ENCODE measurements at places on chromosomes 5 and 9.

DNA sequence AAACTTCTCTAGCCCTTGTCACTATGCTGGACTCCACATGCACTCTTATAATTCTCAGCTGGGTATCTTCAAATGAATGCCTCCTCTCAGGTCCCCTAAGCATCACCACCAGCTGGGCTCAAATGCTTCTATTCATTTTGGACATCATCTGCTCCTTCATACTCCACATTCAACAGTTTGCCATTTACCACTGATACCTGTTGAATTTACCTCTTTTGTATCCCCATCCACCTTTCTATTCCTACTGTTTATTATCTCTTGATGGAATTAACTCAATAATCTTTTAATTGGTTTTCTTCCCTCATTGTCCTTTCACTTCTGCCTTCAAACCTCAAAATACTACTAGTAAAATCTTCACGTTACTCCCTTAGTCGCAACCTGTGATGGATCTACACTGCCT is 14.5 kb downstream of the RANBP6 start:
- no peak for DNase-seq

- DNase-seq: no peak
Observed at GRCh38 chr5:101663543-101663942, 632.5 kb downstream of the SLCO4C1 start.

GRCh38 chr5:169299191-169299662 is 1.7 kb downstream of the SLIT3 start:
- DNase-seq: no peak

DNA sequence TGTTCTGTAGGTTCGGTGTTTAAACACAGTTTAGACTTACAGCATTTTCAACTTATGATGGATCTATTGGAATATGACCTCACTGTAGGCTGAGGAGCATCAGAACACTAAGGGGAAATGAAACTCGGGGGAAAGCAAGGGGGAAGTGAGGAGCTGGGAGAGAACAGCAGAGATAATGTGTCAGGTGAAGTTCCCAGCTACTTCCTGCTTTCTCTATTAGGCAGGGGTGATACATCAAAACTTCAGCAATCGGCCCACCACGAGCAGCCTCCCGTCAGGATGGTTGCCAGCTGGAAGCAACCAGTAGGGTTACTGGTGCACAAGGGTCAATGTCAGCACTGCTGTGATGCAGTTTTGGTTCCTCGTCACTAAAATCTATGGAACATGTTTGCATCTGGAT is 34.3 kb downstream of the FAT2 start:
- no peak for DNase-seq

GRCh38 chr5:135824541-135825041 is 9.9 kb upstream of the SLC25A48 start:
- no peak for DNase-seq

- DNase-seq: no peak
Observed at GRCh38 chr5:120254385-120254784, 209.7 kb upstream of the PRR16 start.

- DNase-seq: no peak
Observed at GRCh38 chr5:362978-363765, 41.7 kb downstream of the AHRR start.

DNA sequence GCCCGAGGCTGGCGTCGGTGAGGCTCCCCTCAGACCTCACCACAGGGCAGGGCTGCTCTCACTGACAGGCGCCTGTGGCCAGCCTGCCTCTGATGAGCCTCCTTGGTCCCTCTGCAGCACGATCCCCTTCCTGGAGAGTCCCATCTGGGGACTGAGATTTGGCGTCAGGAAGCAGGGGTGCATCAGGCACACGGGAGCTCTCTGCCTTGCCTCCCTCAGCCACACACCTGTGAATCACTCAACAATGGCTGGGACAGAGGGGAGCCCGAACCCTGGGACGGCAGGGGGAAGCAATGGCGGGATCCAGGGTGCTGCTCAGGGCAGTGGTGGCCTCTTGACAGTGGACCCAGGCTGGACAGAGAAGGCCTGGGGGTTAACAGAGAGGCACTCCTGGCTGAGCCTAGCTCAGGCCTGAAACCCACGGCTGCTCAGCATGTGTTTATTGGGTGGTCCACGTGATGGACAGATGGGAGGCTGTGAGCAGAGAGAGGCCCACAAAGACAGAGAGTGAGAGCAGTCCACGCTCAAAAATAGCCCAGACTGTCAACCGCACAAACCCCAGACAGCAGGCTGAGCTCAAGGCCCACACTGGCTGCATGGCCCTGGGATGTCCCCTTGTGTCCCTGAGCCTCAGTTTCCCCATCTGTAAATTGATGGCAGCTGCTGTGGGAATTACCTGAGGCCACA is 11.9 kb downstream of the RASGEF1C start:
- DNase-seq: no peak

DNA sequence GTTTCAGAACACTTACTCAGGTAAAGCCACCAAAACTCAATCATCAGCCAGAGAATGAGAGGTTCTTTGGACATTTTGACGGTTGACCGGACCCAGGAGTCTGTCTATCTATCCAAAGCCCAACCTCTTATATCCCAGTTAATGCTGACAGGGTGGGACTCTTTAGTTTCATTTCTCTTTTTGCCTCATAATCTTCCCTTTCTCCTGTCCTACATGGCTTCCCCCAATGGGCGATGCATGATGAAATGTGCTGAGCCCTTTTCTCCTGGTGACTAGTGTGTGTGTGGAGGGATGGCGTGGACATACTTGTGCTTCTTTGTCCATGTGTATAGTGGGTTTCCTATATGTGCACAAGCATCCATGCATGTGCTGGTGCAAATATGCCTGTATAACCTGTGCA is at the start of gene TIMD4:
TIMD4 (minus strand) TSS at position 102 of the 400 bp plus-strand sequence; CDS start at position 74, 28 bp downstream.
- no peak for DNase-seq

DNA sequence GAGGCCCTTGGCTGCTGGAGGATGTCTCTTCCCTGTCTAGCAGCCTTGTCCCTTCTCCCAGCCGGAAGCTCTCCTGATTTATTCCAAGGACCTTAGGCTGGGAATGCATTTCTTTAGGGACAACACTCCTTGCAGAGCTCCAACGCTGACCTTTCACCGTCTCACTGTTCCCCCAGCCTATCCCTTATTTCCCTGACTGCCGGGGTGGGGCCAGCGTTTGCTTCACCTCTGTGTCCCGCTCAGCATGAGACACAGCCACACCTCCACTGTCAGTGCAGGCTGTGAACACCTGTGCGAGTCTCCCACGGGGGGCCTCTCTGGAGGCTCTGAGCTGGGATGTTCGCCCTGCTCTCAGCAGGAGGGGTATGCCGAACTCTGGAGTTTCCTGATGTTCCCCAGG is 106.2 kb upstream of the FCN2 start:
- DNase-seq: no peak

GRCh38 chr5:65026816-65027548 is 258.3 kb downstream of the CWC27 start:
- no peak for DNase-seq

Data from stimulated activated CD4-positive, alpha-beta T cell treated with anti-CD3 and anti-CD28 coated beads, Interleukin-4, amount 100 ng/mL, for 48 hours (primary cell).